ENCODE measurements at places on chromosomes 2 and 18. TPM values are rescaled to one million over a fixed set of nuclear protein-coding genes. Genes with fewer than 3 reads are reported as not detected.

DNA sequence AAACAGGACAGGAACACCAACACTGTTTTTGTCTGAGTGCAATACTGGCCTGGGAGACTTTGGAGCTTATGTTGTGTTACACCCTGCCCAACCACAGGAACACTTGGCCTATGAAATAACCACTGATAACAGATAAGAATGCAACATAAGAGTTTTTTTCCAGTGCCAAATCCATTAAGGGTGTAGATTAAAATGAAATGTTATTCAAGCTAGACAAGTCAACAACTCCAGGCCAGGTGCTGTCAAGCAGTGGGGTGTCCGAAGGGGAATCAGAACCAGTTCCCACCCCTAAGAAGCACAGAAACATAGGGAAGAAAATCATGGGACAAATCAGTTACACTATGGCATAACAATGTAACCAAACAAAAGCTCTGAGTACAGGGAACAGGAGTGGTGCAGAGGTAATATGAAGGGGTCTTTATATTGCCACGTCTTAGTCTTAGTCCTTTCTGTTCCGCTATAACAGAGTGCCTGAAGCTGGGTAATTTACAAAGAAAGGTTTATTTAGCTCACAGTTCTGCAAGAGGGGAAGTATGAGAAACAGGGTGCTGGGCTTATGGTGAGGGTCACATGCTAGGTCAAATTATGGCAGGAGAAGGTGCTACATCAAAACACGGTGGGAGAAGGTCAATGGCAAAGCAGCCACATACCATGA is 3.8 kb downstream of the AFG3L2 start:
- no peak for DNase-seq

GRCh38 chr2:54084600-54084999 is 30.8 kb upstream of the ACYP2 start:
- no peak for DNase-seq

DNA sequence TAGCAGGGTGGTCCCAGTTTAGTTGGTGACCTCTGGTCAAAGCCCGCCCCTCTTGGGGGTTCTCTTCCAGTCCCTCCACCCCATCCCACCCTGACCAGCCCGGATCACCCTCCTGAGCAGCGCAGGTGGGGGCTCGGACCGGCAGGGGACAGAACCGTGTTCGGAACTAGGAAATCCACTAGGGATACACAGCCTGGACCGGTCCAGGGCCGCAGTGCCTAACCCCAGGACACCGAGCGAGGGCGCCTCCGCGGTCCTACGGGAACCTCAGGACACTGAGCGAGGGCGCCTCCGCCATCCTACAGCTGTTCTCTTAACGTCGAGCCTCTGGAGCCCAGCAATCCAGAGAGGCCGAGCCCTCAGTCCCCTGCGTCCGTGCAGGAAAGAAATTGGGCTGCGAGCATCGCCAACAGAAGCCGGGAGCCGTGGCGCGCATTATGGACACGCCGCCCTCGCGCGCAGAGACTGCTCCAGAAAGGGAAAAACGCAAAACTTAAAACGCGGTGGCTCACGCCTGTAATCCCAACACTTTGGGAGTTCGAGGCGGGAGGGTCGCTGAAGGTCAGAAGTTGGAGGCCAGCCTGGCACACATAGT is 8.5 kb downstream of the RAX start:
- no peak for DNase-seq

CTAGE1 gene
- total RNA-seq, result not detected

TMEFF2 gene
- 0.16 TPM for total RNA-seq

- no peak for DNase-seq
Observed at GRCh38 chr2:15675456-15676195, 84.0 kb downstream of the DDX1 start.

- no peak for DNase-seq
Observed at GRCh38 chr2:143629340-143629739, 500.1 kb downstream of the ARHGAP15 start.

DNA sequence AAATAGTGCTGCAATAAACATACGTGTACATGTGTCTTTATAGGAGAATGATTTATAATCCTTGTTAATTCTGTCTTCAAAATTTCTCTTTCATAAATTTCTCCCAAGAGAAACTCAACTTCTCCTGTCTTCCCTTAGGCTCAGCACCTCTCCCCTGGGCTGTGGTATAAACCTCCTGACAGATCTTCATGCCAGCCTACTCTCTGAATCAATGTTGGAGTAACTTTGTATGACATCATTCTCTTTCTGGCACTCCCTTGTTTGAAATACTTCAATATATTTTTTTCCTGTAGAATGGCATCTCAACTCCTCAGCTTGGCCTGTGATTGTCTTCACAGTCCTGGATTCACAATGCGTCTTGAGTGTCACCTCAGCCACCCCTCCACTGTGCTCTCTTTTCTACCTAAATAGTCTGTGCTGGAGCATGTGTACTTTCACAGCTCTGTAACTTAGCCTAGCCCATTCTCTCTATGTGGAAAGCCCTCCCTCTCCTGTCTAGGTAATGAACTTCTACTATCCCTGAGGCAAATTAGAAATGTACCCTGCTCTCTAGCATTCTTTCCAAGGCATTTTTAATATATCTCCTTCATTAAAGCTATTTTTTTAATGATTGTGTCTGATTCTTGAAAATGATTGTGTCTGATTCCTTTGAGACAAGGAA is 649.9 kb upstream of the FANCL start:
- DNase-seq, result no peak

- no peak for DNase-seq
Observed at GRCh38 chr2:223383315-223383714, 218.8 kb downstream of the SCG2 start.

CABLES1 gene
- total RNA-seq, result 2.7 TPM

GRCh38 chr18:68667121-68667520 is 47.8 kb downstream of the TMX3 start:
- no peak for DNase-seq

DNA sequence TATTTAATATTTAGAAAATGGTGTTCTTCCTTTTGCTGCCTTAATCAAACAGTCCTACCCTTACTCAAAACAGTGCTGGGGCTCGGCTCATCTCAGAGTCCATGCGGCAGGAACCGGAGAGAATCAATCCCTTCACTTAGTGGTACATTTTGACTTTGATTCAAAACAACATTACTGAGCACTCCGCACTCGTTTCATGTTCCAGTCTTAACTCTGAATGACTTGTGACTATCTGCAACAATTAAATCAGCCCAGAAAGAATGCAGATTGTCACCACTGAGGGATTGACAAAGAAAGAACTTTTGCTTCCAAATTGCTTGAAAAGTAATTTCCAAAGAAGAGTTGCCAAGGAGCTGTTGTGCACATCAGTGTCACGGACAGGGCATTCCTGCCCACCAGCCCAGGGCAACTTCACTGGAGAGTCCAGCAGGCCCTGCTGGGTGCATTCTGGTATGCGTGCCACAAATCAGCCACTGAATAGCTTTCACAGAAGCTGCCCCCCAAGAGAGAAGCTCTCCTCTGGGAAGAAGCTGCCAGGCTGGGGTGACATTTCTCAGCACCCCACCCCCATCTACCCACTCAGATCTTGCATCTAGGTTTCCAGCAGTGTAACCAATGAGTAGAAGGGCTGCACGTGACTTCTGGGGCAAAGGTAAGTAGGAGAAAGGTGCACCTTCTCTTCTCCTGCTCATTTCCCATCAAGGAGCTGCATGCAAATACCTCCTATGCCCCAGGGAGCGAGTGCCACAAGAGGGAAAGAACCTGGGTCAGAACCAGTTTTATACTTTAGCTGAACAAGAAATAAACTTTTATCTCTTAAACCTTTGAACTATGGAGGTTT is 84.6 kb upstream of the ATP8B1 start:
- DNase-seq, result no peak

CERKL gene
- total RNA-seq, result not detected

DNA sequence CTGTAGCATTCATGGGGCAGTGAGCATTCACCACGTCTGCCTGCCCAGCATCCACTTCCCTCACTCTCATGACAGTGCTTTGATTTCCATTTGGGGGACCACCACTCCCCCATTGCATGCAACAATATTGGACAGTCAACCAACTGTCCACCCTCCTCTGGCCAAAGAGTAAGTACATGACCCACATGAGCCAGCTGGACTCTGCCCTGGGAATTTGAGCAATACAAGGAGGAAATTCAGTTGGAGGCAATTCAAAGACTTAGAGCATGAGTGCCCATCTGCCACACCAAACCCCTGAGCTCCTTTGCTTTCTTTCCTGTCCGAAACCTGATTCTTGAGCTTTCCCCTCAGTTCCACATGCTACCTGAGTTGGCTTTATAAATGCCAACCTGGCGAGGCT is 41.7 kb upstream of the PNO1 start:
- DNase-seq, result no peak

All from left ventricle myocardium inferior (tissue), 1 donor.